NCI-H2081 treated with DMSO at 0.1 percent for 48 hours (cell line): ENCODE measurements at places on chromosomes 7 and 10.

DNA sequence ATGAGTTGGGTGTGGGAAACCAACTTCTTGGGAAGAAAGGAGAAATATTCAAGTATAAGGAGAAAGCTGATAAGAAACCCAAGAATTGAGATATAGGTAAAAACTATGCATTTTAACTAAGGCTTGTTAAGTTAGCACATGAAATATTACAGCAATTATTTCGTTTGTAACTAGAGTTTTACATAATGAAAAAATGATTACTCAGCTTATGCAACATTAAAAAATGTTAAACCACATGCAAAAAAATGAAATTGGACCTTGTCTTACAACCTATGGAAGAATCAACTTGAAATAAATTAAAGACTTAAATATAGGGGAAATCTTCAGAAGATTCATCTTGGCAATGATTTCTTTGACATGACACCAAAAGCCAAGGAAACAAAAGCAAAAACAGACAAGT, 183.2 kb downstream of the CDCA7L start:
- DNase-seq: no peak

DNA sequence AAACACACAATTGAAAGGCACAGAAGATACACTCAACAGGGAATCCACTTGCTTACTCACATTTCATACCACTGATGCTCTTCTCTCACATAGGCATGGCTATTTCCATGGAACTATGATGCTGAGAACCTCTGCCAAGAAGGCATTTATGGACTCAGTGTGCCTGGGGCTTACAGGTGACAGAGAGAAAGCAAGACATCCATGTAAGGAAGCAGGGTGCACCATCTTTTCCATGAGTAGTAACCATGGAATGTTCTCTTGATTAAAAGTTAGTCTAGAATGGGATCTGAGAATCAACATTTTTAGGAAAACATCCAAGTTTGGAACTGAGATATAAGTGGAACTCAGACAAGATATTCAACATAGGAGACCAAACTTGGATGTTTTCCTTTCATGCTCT, 52.5 kb upstream of the MACC1 start:
- no peak for DNase-seq

DNA sequence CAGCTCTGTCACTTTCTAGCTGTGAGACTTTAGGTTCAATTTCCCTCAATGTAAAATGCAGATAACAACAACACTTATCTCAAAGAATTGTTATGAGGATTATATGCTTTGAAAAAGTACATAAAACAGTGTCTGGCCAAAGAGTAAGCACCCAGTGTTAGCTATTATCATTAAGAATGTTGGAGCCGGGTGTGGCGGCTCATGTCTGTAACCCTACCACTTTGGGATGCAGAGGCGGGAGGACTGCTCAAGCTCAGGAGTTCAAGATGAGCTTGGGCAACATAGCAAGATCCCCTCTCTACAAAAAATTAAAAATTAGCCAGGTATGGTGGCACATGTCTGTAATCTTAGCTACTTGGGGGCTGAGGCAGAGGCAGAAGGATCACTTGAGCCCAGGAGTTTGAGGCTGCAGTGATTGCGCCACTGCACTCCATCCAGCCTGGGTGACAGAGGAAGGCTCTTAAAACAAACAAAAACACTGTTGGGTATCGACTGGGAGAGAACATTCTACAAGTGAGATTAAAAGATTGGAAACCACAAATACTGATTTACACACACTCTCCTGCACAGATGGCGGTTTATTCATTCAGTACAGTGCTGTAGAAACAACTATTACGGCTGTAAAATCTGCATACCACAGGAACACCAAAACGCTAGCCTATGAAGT, 107.3 kb downstream of the PROSER2 start:
- DNase-seq: no peak

- DNase-seq: no peak
These were observed 1176.0 kb upstream of the AUTS2 start for GRCh38 chr7:68422281-68422680.

DNA sequence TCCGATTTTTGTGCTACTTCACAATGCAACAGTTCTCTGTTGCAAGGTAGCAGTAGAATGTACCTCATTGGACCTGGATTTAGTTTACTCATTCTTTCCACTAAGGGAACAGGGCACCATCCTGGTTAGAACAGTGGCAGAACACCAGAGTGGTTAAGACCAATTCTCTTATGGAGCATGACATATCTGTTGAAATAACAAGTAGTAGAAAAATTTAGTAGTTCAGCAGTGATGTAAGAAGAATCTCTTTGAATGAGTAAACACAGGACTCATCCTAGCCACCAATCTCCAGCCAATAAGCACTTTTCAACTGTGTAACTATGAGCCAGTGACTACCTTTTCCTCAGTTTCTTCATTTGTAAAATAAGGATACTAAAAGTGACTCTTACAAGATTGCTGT, 2.4 kb downstream of the ANKRD22 start:
- DNase-seq: no peak

- DNase-seq: no peak
These were observed at the start of gene HOXA11 for GRCh38 chr7:27185013-27185853. HOXA11 (minus strand) TSS chr7:27185232; CDS start chr7:27185144, 88 bp downstream.

GRCh38 chr7:44309271-44310091, 15.9 kb downstream of the CAMK2B start:
- DNase-seq: no peak

DNA sequence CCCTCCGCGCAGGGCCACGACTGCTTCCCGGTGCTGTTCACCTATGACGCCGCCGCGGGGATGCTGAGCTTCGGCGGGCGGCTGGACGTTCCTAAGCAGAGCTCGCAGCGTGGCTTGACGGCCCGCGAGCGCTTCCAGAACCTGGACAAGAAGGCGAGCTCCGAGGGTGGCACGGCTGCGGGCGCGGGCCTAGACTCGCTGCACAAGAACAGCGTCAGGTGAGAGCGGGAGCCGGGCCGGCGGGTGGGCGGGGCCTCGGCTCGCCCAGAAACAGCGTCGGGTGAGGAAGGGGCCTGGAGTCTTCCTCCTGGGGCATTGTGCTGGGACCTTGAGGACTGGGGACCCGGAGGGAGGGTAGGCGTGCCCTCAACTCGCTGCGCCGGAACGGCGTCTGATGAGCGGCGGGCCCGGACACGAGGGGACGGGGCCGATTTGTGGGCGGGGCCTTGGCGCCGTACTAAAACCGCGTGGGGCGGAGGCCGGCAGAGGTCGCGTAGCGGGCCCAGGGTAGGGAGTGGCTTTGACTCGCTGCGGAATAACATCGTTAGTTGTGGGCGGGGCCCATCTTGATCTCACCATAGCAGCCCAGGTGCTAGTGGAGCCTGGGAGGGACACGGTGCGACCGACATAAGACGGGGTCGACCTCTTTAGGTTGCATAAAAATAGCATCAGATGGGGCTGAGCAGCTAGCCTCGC, 15.6 kb downstream of the PDAP1 start:
- DNase-seq: peak; percentile 36

- no peak for DNase-seq
These were observed 38.6 kb upstream of the CNPY1 start for GRCh38 chr7:155584763-155585531.

GRCh38 chr10:96833220-96834001, 1.3 kb downstream of the LCOR start:
- no peak for DNase-seq

DNA sequence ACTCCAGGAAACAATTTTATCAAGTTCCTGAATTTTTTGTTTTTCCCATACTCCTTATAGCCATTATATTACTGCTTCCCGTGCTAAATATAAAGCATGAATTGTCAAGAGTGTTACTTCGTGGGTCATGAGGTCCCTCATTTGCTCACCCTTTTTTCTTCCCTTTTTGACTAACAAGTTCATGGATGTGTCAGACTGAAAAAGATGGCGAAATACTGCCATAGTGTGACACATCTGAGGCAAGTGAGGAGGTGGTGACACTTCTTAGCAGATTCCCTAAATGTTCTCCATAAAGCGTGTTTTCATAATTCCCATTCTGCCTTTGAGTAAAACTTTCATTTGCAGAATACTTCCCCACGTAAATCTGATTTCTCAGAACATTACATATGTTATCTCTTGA, 269.6 kb upstream of the FZD1 start:
- DNase-seq: no peak

DNA sequence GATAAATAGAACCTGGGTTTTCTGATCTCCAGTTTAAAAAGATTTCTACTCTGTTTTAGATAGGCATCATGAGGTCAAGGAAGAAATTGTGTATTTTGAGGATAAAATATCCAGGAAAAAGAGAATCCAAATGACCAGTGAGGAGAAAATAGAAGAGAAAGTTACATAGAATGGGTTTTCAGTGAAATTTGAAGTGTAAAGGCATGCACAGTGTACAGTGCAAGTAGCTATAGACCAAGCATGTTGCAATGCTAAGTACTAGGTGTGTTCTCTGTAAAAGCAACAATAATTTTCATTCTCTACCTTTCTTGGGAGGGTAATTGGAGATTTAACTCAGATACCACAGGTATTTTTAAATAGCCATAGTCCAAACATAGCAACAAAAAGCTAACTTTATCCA, 22.6 kb downstream of the CDK1 start:
- no peak for DNase-seq

DNA sequence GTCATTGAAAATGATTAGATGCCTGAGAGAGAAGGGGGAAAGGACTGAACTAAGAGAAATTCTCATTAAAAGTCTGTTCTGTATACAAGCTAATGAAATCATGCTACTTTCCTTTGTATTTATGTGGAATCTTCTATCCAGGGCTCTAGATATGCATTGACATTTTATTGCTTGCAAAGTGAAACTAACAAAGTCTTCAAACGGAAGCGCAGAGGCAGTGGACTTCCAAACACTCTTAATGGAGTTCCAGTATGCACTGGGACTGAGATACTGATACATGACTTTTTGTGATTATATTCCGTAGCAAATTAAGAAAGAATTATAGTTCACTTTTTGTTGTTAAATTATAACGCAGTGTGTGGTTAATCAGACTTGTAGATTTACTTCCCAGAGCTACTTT, 166.8 kb upstream of the TBX20 start:
- DNase-seq: no peak

DNA sequence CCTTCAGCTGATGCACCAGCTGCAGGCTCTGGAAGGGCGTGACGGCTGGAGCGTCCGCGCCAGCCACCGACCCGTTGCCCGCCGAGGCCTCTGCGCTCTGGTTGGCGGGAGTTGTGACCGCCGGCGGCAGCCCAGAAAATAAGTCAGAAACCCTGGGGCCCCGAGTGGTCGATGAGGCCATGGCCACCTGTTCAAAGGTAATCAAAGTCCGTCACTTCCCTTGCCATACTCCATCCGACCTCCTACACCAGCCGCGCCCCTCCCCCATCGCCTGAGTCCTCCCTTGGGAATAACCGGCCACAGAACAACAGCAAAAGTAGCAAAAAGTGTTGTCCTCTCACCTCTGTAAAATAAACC, 406 bp downstream of the PRLHR start:
- DNase-seq: no peak

DNA sequence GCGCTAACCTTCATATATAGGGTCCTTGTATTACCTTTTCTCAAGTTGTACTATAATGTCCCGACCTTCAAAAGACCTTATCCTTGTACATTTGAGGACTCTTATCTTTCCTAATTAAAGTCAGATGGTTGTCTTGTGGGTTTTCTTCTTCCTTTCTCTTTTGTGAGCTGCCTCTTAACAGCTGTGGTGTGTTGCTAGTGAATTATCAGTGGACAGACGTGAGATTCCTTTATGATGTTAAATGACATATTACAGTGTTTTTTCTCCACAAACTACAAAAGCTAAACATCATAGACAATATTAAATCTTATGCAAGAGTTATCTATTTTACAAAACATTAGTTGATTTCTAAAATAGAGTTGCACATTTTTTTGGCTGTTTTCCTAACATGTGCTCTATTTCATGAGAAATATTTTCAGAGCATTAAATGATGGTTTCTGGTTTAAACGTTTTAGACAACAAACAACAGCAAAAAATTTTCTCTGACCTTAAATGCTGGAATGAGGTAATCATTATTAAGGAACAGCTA, 272.2 kb upstream of the NPVF start:
- DNase-seq: no peak

GRCh38 chr7:107453388-107453787, 16.5 kb upstream of the GPR22 start:
- DNase-seq: no peak

DNA sequence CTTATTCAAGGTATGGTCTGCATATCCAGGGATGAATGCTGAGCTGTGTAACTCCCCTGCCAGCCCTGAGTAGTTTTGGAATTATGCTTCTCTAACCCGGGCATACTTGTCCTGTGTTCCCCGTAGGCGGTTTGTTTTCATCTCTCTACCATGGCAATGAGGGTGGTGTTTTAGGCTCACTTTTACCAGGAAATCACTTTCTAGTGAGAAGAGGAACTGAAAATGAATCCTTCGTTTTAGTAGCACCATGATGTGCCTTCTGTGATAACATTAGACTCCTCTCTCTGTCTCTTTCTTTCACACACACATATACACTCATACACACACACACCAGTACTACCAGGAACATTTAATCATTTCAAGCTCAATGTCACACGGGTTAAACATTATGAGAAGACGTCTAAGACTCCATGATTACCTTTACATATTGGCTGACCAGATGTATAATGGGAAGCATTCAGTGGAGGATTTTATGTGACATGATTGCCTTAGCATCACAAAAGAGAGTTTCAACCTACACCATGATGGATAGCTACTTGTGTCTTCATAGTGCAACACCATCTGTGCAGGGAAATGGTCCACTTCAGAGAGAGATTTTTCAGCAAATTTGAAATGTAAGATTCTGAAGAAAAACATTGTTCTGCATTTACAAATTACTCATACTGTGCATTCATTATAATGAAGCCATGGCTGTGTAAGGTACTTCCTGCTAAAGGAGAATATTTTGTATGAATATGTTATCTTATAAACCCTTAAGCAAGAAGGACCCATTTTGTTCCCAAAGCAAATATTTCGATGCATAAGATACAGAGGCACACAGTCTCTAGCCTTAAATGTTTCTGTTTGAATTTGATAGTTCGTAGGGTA, 31.0 kb upstream of the PFKP start:
- no peak for DNase-seq

DNA sequence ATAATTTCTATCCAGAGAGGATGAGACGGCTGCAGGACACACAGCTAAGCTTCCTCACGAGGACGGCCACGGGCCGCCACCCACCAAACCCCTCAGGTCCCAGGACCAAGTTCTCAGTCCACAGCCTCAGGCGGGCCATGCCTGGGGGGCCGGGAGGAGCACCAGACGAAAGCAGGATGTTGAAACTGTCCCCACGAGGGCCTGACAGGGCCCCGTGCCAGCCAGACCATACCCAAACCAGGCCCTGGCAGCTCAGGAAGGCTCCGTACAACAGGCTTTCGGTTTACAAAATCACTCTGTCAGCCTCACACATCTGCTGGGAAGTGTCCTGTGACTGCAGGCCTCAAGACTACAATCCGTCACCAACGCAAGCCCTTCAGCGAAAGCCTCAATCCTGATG, 14.5 kb downstream of the TUBGCP2 start:
- DNase-seq: no peak
